Activated naive CD4-positive, alpha-beta T cell treated with Interleukin-2 at 50 U/mL for 16 hours (primary cell): ENCODE measurements at places on chromosomes 5 and 9.

GRCh38 chr9:35829084-35829763 lies at the start of gene TMEM8B:
Gene TMEM8B (plus strand): TSS chr9:35829228. CDS start chr9:35829448, 220 bp downstream.
- DNase-seq, result peak; percentile 95

- no peak for DNase-seq
Measured at GRCh38 chr5:140574165-140574564, 9.5 kb downstream of the SLC35A4 start.

- no peak for DNase-seq
Measured at GRCh38 chr5:68739752-68740151, 354.1 kb upstream of the SLC30A5 start.

GRCh38 chr5:66306105-66306843 lies 162.2 kb downstream of the SREK1 start:
- peak; percentile 21 for DNase-seq

- DNase-seq, result no peak
Measured at GRCh38 chr5:68289498-68289897, 73.9 kb downstream of the PIK3R1 start.

- DNase-seq, result no peak
Measured at GRCh38 chr9:114770991-114771390, 34.8 kb downstream of the TNFSF15 start.

DNA sequence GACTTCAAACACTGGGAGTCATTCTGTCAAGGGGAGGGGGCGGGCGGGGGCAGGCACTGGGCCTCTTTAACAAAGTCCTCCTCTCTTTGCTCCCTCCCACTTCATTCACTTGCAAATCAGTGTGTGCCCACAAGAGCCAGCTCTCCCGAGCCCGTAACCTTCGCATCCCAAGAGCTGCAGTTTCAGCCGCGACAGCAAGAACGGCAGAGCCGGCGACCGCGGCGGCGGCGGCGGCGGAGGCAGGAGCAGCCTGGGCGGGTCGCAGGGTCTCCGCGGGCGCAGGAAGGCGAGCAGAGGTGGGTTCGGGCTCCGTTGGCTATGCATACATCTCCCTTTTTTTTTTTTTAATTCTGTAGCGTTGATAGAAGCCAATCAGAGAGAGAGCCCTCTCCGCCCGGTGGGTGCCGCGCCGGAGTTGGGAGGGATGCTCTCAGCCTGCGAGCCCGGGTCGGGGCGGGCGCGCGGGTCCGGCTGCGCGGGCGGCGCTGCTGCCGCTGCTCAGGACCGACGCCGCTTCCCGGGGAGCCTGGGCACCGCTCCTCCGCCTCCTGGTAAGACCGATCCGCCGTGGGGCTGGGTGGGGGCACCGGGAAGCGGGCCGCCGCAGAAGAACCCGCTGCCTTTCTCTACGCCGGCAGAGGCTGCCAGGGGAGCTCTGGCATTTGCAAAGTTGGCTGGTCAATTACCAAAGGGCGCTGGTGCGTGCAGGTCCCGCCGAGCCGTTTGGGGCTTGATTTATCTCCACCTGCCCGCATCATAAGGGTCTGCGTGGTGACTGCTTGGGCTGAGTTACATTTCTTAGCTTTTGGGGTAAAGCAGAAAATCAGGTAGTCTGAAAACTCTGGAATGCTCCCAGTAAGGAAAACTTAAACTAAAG lies at the start of gene CDH6:
Gene CDH6 (plus strand): TSS at position 96 of the 877 bp plus-strand sequence. CDS start 73,788 bp downstream, outside the sequence.
- no peak for DNase-seq

DNA sequence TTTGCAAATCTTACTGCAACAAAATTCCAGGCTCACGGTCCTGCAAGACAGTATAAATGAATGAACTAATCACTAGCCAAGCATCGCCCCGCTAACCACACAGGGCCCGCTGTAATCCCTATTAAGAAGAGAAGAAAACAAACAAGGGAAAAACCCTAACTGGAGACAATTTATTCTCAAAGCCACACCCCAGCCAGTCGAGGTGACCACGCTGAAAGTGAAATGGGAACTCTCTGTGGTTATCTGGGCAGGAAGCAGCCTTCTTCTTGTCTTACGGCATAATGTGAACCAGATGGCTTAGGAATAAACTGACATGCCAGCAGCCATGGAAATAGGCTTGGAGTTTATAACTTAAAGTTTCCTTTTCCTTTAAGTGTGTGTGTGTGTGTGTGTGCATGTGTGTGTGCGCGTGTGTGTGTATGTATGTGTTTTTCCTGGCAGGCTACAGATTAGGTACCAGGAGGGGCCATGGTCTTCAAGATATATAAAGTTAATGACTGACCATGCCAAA lies 120.2 kb downstream of the SEMA6A start:
- DNase-seq, result no peak

- no peak for DNase-seq
Measured at GRCh38 chr5:17012289-17012688, 76.2 kb upstream of the MYO10 start.

DNA sequence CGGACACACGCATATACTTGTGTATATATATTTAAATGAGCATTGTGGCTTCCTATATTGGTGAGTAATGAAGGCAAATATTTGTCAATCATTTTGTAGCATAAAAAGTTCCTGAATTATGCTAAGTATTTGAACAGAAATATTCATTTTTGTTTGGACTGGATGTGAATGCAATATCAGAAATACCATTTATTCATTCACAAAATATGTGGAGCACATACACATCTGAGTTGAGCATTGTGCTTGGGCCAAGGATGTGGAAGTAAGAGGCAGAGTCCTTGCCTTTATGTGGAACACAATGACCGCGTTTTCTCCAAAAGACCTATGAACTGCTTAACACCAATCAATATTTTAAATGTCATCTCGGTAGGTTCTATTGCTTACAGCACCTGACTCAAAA lies 1086.5 kb downstream of the NR2F1-AS1 start:
- no peak for DNase-seq

DNA sequence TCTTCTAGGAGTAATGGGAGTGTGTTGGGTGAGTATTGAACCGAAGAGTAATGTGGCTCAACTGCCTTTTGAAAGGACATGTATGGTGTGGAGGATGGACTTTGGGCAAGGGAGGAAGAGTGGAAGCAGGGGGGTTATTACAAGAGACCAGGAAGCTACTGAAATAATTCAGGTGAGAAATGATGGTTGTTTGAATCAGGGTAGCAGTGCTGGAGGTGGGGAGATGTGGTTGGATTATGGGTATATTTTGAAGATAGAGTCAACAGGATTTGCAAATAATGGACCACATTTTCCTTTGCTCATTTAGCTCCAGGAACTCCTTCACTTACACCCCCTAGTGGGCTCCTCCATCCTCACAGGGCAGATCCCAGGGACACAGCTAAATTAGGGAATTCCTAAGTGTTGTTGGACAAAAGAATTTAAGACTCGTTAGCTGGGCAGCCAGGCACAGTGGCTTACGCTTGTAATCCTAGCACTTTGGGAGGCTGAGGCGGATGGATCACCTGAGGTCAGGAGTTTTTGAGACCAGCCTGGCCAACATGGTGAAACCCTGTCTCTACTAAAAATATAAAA lies 1.2 kb upstream of the SLC4A9 start:
- no peak for DNase-seq

- DNase-seq, result no peak
Measured at GRCh38 chr5:122434205-122434970, 122.4 kb downstream of the SNCAIP start.

DNA sequence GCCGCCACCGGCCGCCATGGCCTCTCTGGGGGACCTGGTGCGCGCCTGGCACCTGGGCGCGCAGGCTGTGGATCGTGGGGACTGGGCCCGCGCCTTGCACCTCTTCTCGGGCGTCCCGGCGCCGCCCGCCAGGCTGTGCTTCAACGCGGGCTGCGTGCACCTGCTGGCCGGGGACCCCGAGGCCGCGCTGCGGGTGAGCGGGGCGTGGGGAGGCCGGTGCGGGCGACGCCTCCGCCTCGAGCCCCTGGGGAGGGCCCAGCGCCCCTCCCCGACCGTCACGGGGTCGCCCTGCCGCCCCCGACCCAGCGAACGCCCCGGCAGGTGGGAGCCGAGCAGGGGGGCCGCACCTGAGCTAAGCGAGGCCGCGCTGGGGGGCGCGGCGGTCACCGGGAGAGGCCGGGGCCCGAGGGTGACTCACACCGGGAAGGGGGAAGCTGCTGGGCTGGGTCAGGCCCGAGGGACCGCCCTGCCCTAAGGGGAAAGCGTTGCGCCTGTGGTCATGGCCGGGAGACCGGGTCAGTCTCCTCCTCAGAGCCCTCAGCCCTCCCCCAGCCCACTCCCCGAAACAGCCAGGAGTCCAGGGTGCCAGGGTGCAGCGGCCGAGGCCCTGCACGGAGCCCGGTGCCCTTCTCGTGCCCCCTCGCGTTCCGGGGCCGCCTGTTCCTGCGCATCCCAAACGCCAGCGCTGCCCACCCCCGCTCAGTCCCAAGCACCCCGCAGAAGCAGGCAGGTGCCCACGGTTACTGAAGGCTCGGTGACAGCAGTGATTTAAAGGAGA lies 510 bp downstream of the NOXA1 start:
- no peak for DNase-seq

- no peak for DNase-seq
Measured at GRCh38 chr9:97694769-97695168, 2.4 kb downstream of the XPA start.

GRCh38 chr9:27571011-27571410 lies 2.3 kb downstream of the C9orf72 start:
- DNase-seq, result no peak
